Stimulated activated CD4-positive, alpha-beta T cell treated with anti-CD3 and anti-CD28 coated beads, Interleukin-15, amount 100 ng/mL, for 24 hours (primary cell): ENCODE measurements at places on chromosomes 3 and 15.

DNA sequence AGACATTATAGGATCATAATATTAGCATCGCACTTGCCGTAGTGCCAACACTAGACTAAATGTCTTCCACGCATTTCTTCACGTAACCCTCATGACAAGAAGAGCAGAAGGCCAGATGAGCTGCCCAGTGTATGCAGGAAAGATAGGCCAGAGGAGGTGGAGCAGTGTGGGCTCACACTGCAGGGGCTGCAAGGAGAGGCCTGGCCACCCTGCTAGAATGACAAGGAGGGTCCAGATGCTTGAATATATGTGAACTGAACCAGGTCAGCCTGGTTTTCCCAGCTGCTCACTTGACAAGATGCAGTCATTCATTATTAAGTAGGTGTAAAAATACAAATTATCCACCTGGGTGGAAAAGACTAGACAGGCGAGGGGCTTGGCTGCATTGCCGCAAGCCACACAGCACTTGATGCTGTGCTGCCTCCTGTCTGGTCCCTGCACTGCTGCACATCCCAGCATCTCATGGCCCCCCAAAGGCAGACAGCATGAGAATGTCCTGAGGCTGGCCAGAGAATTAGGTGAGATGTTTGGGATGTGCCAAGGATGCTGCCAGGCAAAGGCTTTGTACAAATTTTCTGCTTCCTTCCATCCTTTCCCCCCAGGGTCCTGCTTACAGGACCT is 115.2 kb downstream of the NTRK3 start:
- no peak for DNase-seq

- DNase-seq: no peak
Measured at GRCh38 chr3:195921334-195921791, 13.0 kb upstream of the TNK2 start.

- DNase-seq: no peak
Measured at GRCh38 chr15:83287541-83288027, 3.1 kb upstream of the BNC1 start.

DNA sequence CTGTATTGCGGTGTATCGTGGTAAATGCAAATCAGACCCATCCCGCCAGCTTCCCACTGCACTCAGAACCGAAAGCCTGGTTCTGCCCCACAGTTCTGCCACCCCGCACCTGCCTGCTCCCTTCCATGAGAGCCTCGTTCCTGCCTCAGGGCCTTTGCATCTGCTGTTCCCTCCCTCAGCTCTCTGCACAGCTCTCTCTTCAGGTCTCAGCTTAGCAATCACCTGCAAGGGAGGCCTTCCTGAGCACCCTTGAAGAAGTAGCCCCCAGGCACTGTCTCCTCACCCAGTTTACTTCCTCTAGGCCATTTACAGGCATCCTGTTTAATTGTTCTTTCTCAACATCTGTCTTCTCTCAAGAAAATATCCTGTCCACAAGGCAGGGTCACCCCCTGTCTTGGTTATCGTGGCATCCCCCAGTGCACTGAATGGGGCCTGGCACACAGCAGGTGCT is 13.3 kb upstream of the IQSEC1 start:
- no peak for DNase-seq

- no peak for DNase-seq
Measured at GRCh38 chr15:92051716-92052115, 198.2 kb downstream of the SLCO3A1 start.

DNA sequence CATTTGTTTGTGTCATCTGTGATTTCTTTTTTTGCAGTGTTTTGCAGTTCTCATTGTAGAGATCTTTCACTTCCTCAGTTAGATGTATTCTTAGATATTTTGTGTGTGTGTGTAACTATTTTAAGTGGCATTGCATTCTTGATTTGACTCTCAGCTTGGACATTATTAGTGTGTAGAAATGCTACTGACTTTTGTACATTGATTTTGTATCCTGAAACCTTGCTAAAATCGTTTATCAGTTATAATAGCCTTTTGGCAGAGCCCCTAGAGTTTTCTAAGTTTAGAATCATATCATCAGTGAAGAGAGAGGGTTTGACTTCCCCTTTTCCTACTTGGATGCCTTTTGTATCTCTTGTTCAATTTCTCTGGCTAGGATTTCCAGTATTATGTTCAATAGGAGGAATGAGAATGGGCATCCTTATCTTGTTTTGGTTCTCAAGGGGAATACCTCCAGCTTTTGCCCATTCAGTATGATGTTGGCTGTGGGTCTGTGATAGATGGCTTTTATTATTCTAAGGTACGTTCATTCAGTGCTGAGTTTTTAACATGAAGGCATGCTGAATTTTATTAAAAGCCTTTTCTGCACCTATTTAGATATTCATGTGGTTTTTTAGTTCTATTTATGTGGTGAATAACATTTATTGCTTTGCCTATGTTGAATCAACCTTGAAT is 211.7 kb downstream of the MBNL1 start:
- DNase-seq: no peak

DNA sequence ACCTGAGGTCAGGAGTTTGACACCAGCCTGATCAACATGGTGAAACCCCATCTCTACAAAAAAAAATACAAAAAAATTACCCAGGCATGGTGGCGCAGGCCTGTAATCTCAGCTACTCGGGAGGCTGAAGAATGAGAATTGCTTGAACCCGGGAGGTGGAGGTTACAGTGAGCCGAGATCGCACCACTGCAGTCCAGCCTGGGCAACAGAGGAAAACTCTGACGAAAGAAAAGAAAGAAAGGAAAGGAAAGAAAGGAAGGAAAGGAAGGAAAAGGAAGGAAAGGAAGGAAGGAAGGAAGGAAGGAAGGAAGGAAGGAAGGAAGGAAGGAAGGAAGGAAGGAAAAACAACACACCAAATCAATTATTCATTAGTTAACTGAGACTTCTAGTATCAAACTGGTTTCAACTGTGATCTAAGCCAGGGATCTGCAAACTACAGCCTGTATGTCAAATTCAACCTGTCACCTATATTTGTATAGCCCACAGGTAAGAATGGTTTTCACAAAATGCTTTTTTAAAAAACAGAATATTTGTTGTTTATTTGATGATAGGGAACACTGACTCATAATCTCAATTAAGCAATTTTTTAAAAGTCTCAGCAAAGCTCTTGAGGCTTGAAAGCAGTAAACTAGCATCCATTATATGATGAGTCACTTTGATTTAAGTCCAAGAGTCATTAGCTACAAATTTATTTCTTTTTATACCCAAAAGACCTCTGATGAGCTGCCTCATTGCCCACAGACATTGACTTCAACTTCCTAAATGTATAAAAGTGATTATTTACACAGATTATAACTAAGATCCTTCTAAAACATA is 127.6 kb downstream of the TBL1XR1 start:
- no peak for DNase-seq

DNA sequence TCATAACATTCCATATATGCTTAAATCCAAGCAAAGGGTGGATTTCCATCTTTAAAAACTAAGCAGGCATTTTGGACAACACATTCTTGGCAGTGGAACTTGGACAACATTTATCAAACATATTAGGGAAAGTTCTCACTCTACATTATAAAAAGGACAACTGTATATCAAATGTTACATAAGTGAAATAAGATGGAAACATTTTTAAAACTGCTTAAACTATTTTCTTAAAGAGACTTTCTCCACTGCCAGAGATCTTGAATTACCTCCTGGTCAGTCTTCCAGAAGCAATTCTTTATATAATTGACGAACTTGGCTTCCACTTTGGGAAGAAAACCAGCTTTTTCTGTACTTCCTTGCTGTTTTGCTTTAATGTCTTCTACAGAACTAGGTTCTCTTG is 109.3 kb downstream of the NEO1 start:
- DNase-seq: no peak

DNA sequence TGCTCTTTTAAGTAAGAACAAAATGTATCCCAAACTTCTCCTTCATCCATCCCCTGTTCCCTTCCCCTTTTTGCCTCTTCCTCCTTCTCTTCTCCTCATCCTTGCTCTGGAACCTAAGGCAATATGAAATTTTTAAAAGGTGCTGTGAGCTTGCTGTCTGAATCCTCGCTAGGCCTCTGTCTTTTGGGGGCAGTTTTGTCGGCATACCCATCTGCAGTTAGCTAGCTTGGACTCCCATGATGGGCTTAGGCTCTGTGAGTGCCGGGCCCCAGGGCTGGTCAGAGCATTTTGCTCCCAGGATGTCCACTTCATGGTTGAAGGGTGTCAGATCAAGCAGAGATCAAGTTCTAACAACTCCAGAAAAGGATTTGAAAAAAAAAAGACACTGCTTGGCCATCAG is 18.6 kb downstream of the ZIC1 start:
- no peak for DNase-seq

DNA sequence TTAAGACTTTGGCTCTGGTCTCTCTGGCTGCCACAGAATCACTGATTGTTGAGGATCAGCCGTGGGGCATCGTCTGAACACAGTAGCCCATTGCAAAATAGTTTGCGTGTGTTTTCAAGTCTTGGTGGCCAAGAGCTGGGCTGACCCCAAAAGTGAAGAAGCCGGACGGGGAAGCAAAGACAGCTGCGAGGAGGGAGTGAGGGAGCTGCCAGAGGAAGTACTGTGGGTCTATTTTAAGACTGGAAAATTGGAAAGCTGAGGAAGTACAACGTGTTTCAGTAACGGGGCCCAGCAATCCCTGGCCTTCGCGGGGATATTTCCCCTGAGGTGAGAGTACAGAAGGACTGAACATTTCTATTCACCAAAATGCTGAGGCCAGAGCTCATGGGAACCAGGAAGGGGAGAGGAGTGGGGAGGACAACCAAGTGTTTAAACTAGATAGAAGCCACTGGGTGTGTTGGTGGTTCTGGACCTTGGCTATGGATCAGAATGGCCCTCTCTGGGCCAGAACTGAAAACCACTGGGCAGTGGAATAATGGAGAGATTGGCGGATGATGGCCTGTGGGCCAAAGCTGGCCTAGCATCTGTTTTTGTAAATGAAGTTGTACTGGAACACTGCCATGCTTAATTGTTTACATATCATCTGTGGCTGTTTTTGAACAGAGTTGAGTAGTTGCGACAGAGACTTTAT is 34.1 kb upstream of the LIMD1 start:
- DNase-seq: no peak

- DNase-seq: peak; percentile 57
Measured at GRCh38 chr15:40844696-40845030, 815 bp downstream of the SPINT1 start.

- DNase-seq: no peak
Measured at GRCh38 chr3:45575386-45575923, 19.1 kb upstream of the LIMD1 start.

GRCh38 chr3:167820102-167820865 is 84.8 kb downstream of the SERPINI1 start:
- DNase-seq: no peak

- DNase-seq: no peak
Measured at GRCh38 chr3:106326941-106327695, 458.3 kb upstream of the CBLB start.

DNA sequence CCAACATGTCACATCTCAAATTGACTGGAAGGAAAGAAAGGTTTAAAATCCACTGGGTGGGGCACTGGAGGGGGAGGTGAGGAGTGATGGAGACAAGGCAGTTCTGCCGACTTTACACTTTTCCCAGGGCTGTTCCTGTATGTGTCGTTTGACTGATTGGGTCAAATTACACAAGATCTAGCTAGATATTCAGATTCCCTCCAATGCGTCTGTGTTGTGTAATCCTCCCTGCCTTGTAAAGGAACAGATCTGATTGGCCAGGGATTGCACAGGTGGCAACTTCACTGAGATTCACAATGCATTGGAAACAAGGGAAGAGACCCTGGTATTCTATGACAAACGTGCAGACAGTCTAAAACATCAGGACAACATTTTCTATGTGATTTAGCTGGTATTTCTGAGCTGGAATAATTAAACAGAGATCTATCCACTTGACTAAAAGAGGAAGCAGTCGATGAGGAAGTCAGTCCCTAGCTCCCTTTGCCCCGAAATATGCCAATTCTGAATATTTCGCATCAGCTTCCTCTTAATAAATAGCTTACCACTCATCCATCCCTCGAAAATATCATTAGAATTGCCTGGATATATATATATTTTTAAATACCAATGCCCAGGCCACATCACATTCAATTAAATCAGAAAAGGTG is 312.9 kb downstream of the RORA start:
- no peak for DNase-seq

DNA sequence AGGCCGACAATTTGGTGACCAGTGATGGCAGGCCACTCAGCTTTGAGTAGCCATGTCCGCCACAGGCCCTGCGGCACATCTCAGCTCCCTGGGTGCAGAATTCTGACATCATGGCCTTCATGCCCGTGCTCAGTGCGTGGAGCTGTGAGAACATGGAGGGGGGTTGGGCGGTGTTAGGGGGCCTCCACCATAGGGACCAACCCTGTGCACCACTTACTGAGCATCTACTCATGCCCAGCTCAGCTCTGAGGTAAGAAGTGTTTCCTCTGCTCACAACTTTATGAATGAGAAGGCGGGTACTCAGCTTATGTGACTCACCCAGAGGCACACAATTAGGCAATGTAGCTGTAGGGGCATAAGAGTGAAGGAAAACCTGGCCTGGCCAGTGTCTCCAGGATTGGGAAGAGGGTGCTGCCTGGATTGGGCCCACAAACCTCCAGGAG is 10.5 kb downstream of the ACOX2 start:
- no peak for DNase-seq

DNA sequence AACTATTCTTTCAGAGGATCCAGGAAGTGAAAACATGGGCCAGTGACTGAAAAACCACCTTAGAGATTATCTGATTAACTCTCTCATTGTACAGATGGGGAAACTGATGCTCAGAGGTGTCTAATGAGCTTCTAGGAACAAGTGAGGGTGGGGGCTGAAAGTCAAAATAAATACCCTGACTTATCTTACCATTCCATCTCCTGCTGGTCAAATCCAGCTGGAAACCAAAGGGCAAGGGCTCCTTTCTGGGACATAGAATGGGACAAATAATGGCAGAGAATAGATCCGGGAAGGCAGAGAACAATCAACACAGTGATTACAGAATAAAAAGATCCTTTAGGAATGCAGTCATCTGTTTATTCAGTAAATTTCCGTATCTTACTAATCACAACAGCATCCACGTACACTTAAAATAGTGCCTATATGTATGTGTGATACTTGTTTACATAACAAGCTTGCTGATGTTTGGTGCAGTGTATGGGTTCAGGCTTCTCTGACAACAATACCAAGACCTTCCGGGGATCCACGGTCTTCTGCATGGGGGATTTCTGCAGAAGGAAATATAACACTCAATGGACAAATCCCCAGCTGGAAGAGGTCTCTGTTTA is 173.2 kb downstream of the THSD4 start:
- no peak for DNase-seq
